ENCODE measurements at places on chromosomes 5 and 9.

DNA sequence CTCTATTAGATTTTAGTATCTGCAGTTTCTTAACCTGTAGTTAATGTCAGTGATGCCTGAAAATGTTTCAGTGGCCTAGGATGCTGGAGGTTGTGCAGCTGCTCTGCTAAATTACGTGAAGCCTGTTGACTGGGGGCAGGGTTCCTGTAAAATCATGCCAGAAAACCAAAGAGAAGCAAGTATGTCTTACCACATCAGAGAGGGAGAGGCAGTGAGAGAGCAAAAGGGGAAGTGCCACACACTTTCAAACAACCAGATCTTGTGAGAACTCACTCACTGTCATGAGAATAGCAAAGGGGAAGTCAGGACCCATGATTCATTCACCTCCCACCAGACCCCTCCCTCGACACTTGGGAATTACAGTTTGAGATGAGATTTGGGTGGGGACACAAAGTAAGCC, 83.9 kb upstream of the CYLC2 start:
- no peak for DNase-seq

- no peak for DNase-seq
Measured at GRCh38 chr9:134935701-134936345, 18.1 kb upstream of the FCN1 start.

GRCh38 chr5:159903131-159903530, 13.2 kb upstream of the ADRA1B start:
- DNase-seq, result no peak

DNA sequence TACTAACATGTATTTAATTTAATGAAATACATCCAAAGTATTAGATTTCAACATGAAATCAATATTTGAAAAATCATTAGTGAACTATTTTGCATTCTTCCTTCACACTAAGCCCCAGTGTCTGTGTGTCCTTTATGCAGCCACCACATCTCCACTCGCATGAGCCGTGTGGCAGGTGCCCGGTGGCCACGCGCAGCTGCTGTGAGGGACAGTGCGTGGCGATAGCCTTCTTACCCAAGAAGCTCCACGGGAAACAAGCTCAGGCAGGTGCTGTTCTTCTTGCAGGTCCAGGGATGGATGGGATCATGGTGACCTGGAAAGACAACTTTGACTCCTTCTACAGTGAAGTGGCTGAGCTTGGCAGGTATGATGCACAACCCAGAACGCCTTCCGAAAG, 79.3 kb upstream of the OTULINL start:
- DNase-seq, result no peak

GRCh38 chr9:129235931-129236331, 57.9 kb upstream of the IER5L start:
- peak; percentile 19 for DNase-seq

DNA sequence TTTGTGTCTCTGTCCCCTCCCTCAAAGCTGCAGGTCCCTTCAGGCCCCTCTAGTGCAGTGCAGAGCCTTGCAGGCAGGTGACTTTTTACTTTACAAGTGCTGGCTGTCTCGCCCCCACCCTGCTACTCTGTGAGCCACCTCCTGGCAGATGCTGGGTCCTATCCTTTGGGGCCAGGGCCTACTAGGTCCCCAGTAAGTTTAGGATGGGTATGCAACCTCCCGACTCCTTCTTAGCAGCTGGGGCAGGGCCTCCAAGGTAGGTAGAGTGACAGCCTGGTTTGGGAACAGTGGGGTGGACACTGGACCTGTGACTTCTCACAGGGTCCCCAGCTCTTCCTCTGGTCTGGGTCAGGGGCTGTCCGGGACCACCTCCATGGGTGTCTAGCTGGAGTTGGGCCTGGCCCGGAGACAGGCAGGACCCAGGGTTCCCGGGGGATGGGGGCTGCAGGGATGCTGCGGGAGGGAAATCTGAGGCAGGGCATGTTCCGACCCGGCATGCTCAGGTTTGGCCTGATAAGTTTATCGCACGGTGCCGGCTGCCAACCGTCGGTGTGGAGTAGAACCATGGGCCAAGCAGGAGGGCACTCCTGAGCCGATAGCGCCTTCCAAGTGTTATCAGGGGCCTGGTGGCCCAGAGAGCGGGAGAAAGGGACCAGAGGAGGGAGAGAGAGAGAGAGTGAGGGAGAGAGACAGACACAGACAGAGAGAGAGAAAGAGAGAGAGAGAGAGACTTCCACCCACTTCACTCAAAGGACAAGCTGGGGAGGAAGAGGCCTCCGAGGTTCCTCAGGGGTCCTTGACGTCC, 20.5 kb downstream of the GFI1B start:
- no peak for DNase-seq

DNA sequence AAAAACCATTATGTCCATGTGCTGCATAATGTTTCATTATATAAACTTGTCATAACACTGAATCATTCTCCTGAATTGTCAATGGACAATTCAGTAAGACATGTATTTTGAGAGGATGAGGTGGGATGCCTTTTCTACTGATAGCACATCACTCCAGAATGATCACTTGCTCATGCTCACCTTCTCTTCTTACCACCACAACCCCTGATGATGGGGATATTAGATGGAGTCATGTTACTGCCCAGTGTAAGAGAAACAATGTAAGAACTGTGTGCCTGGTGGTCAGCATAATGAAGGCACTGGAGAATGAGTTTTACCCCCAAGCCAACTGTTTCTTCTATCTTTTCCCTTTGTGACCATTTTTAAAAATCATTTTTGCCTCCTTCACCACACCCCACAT, 198.8 kb downstream of the ADAMTSL1 start:
- no peak for DNase-seq

Data from stimulated activated CD4-positive, alpha-beta T cell treated with anti-CD3 and anti-CD28 coated beads, Interleukin-2, amount 100 ng/mL, for 4 hours (primary cell).